ENCODE measurements at places on chromosomes 7 and 10. TPM values are rescaled to one million over a fixed set of nuclear protein-coding genes. Genes with fewer than 3 reads are reported as not detected.

Gene PAPOLB
- 0.07 TPM for total RNA-seq

Gene DPP6
- not detected for total RNA-seq

Gene SOSTDC1
- not detected for total RNA-seq

Gene UNCX
- total RNA-seq = not detected

Gene ITIH5
- total RNA-seq = 3.6 TPM

Gene PRF1
- total RNA-seq = not detected

Gene UFSP1
- 4.0 TPM for total RNA-seq

Gene SLC26A3
- not detected for total RNA-seq

Gene IL6
- total RNA-seq = 62.2 TPM

Gene IFIT3
- total RNA-seq = 19.9 TPM

Gene CFAP69
- total RNA-seq = 10.6 TPM

Gene CCDC146
- 1.2 TPM for total RNA-seq

Gene TSPAN15
- 1.7 TPM for total RNA-seq

Gene IKZF1
- not detected for total RNA-seq

Gene STX1A
- 40.8 TPM for total RNA-seq

Gene CALCR
- not detected for total RNA-seq

Gene NUTM2D
- 1.9 TPM for total RNA-seq

Gene AGR3
- total RNA-seq = not detected

Gene SPDYE6
- total RNA-seq = not detected

Gene PIP
- not detected for total RNA-seq

Gene TCAF2
- 7.2 TPM for total RNA-seq

Gene POLR2J2
- 3.7 TPM for total RNA-seq

Gene GIMAP6
- total RNA-seq = 0.46 TPM

Gene CPA2
- total RNA-seq = not detected

Gene TRUB1
- 24.3 TPM for total RNA-seq

Gene AASS
- total RNA-seq = 34.3 TPM

Gene GRM3
- total RNA-seq = not detected

Gene PTER
- 4.3 TPM for total RNA-seq

Gene MEIG1
- 0.46 TPM for total RNA-seq
